ENCODE measurements at places on chromosomes 6 and 20. TPM values are rescaled to one million over a fixed set of nuclear protein-coding genes. Genes with fewer than 3 reads are reported as not detected.

Gene SMOC2
- total RNA-seq, result 18.7 TPM

Gene VNN1
- total RNA-seq, result 1.9 TPM

Gene KIF13A
- total RNA-seq, result 59.5 TPM

Gene PAK1IP1
- 11.0 TPM for total RNA-seq

Gene GUCA1A
- not detected for total RNA-seq

Gene GHRH
- not detected for total RNA-seq

Gene TRIM40
- not detected for total RNA-seq

Gene ETV7
- 0.15 TPM for total RNA-seq

All from left ventricle myocardium superior (tissue), 1 donor.